IPS-NIHi11 (cell line): ENCODE measurements at places on chromosomes 5 and 9.

- peak; percentile 71 for DNase-seq
Observed at GRCh38 chr9:87445646-87446045, 52.0 kb upstream of the DAPK1 start.

GRCh38 chr5:122155546-122155945, 26.2 kb downstream of the ZNF474 start:
- no peak for DNase-seq

- DNase-seq = no peak
Observed at GRCh38 chr5:89253666-89254352, 370.8 kb upstream of the MEF2C start.

DNA sequence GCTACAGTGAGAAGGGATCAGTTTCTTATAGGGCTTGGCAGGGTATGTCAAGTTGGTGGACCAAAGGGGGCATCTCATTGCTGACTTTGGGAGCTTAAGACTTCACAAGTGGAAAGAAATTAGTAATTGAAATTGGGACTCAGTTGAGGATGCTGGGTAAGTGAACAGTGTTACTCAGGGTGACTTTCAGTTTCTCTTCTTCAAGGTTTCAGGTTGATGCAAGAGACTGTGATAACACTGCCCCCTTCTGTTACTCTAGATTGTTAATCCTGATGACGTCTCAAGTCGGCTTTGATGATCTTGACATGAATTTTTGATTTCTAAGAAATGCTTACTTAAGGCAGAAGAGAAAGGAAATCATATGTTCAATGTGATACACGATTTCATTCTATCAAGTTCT, 21.3 kb downstream of the KCTD16 start:
- DNase-seq = peak; percentile 19

- no peak for DNase-seq
Observed at GRCh38 chr9:130017076-130017475, 25.9 kb downstream of the FNBP1 start.

- DNase-seq = no peak
Observed at GRCh38 chr5:154198611-154199230, 8.2 kb downstream of the GALNT10 start.

DNA sequence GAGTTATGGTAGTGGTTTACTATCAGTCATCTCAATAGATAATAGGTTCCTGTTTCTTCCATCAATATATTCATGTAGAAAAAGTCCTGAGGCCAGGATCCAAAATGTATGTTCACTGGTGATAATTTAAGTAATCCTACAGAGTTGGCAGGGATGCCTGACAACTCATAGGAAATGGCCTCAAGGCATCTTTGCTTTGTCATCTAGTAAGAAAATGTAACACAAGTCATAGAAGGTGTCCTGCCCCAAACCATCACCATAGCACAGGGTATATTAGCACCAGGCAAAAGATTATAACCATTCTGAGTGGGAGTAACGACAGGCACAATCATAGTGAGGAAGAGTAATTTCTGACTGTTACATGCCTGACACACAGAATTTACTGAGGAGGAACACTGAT, 257.0 kb downstream of the TMEM167A start:
- no peak for DNase-seq

- no peak for DNase-seq
Observed at GRCh38 chr5:101393795-101394450, 490.8 kb upstream of the ST8SIA4 start.

- peak; percentile 65 for DNase-seq
Observed at GRCh38 chr9:90890146-90890810, 88.7 kb downstream of the SYK start.

GRCh38 chr9:87581513-87581912, 83.8 kb downstream of the DAPK1 start:
- DNase-seq = no peak

GRCh38 chr5:88967633-88968585, 84.9 kb upstream of the MEF2C start:
- no peak for DNase-seq

GRCh38 chr9:108048406-108049025, 558.9 kb upstream of the KLF4 start:
- DNase-seq = no peak

- no peak for DNase-seq
Observed at GRCh38 chr9:124239249-124240073, 18.3 kb upstream of the NEK6 start.

- DNase-seq = no peak
Observed at GRCh38 chr5:28408186-28408585, 1369.8 kb upstream of the CDH9 start.

DNA sequence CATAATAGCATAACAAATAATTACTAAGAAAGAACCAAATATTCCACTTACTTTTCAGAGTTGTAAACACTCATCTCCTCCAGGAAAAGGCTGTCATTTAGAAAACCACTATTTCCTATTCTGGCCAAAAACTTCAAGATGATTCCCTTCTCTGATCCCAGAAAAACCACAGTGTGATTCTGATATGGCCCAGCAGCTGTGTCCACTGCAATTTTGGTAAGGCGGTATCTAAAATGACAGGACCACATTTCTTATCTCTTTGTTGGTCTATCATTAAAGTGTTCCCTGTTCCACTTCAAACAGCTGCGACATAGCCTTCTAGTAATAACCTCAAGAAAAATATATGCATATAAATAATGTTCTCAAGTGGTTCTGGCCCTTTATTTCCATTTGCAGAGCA, 96.1 kb downstream of the SEMA6A start:
- DNase-seq = no peak

DNA sequence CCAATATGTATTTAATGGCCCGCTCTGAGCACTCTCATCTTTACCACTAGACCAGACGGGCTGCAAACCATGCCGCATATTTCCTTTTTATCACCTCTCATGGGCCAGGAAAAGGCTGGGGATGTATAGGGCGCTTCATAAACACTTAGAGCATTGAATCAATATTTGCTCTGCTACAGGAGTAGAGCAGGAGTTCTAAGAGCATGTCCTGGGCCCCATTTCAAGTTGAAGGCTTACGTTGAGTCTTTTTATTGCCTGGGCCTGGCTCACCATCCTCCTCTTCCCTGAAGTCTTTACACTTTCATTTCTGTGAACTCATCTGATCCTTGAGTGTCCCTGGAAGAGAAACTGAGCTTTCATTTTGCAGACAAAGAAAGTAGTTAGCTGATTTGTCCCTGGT, 112.4 kb downstream of the FSTL4 start:
- no peak for DNase-seq

DNA sequence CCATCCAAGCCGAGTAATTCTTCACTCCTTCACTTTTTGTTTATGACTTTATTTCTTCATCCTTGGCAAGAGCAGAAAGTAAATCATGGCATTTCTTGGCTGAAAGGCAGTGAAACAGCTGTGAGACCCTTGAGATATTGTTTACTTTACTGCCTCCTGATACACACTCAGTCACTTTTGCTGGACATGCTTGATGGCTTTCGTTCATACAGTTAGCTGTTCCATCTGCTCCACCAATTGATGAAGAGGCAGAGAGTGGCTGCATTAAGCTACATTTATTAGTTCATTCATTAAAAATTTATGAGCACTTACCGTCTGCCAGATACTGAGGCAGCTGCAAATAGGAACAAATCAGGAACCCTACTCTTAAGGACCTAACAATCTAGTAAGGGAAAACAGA, 184.4 kb upstream of the OR13F1 start:
- DNase-seq = no peak

DNA sequence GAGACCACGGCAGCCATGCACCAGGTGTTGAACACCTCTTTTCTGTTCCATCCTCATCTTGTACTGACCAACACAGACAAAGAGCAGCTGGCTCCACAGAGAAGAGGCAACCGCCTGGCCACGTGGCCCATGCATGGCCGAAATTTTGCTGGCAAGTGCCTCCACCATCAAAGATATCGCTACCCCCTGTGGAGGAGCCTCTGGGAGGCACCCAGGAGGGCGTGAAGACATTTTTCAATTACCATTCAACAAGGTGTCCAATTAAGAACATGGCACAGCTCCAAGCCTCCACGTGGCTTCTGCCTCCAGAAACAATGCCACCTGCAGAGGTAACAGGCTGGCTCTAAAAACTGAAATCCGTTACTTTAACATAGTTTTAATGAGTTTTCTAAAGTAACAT, 54.4 kb upstream of the CKS2 start:
- no peak for DNase-seq
